Stimulated activated CD4-positive, alpha-beta T cell treated with anti-CD3 and anti-CD28 coated beads, Interleukin-12 subunit alpha, Interleukin-12 subunit beta, amount 100 ng/mL, for 4 hours (primary cell): ENCODE measurements at places on chromosomes 6 and 20.
A peak's percentile ranks its signal among the peaks of the same experiment; 100 is the strongest.

- no peak for DNase-seq
These were observed 107.0 kb upstream of the SMLR1 start for GRCh38 chr6:130720076-130720715.

- DNase-seq: no peak
These were observed 65.6 kb downstream of the TMEM200A start for GRCh38 chr6:130431346-130431852.

DNA sequence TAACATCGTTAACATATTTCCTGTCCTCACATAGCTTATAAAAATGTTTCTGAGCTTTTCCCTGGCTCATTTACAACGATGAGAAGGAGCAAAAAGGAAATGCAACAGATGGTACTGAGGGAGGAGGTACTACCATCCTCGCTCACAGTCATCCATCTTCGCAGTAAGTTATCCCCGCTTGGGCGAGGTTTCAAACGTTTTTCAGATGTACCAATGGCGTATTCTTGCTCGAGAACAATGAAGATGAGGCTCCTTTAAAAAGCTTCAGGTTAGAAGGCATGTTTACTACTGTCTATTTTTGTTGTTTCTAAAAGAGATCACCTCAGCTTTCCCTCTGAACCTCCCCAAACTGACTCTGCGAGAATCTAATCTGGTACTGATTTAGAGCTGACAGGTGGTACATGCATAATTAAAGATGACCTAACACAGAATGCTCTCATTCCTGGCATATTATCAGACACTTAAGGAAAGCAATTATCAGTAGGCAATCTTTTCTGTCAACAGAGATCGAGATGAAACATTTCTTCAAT, 178.7 kb downstream of the GJA10 start:
- DNase-seq: no peak

DNA sequence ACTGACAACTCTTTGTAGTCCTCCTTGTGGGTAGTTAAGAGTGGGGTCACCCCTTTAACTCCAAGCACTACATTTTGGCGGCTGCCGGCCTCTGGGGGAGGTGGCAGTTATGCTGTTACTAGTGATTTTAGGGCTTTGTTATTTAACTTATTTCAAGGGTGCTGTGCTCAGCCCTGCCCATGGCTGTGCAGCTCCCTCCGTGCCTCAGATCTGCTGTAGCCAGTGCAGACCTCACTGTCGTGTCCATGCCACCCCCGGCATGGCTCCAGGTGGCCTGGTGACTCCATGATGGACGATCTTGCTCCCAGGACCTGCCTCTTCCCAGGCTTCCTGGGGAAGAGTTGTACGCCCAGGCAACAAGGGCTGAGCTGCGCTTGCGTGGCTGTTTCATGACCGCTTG, 15.4 kb downstream of the UQCC2 start:
- DNase-seq: no peak

GRCh38 chr6:150275489-150275888, 93.3 kb upstream of the IYD start:
- DNase-seq: no peak

GRCh38 chr20:46512943-46513844, at the start of gene ZNF334:
ZNF334 (minus strand) TSS chr20:46513559; CDS start chr20:46512102, 1,457 bp downstream.
- peak; percentile 48 for DNase-seq

DNA sequence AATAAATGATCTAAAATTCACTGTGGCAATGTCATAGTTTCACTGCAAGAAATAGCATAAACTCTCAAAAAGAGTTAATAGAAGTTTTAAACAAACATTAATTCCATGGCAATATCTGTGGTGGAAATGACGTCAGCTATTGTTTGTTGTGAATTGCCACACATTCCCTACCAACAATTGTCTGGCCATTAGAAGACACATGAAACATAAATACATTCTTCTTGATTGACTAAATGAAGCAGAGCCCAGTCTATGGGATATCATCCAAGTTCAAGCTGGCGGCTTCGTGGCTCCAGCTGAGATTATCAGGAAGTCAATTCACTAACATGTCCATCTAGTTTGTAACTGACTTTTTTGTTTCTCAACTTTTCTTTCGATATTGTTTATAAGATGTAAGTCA, 369.0 kb downstream of the ARHGAP18 start:
- DNase-seq: no peak

DNA sequence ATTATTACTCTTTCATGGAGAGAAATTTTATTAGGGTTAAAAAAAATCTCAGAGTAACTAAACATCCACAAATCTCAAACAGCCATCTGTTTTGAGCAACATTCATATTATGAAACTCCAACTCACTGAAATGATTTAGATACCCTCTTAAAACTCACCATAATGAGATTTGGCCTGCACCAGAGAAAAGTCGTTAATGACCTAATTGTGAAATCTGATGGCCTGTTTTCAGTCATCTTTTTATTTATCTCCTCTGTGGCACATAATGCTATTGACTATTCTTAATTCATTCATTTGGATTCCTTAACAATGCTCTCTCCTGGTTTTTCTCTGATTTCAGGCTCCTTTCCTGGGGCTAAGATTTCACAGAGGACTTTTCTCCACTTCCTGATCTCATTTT, 192.7 kb downstream of the RNF144B start:
- DNase-seq: no peak

- DNase-seq: no peak
These were observed 2.4 kb downstream of the FLRT3 start for GRCh38 chr20:14335052-14335451.

DNA sequence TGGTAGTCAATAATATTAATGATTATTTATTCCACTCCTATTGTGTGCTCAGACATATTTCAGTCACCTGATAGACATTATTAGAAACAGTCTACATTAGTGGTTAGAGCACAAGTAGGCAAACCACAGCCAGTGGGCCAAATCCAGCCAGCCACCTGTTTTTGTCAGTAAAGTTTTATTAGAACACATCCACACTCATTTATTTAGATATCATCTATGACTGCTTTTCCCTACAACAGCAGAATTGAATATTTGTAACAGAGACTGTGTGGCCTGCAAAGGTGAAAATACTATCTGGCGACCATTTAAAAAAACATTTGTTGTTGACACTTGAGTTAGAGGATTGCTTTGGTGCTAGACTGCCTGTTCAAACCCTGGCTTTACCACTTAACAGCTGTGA, 220.0 kb upstream of the ZFP64 start:
- DNase-seq: no peak

- no peak for DNase-seq
These were observed 118.3 kb downstream of the STXBP5 start for GRCh38 chr6:147322299-147323162.

GRCh38 chr6:147639279-147639678, 130.8 kb downstream of the SAMD5 start:
- DNase-seq: no peak

- no peak for DNase-seq
These were observed 13.2 kb downstream of the FAM229B start for GRCh38 chr6:112100561-112100960.

GRCh38 chr20:25859649-25860530, 163.2 kb upstream of the ZNF337 start:
- DNase-seq: peak; percentile 77

DNA sequence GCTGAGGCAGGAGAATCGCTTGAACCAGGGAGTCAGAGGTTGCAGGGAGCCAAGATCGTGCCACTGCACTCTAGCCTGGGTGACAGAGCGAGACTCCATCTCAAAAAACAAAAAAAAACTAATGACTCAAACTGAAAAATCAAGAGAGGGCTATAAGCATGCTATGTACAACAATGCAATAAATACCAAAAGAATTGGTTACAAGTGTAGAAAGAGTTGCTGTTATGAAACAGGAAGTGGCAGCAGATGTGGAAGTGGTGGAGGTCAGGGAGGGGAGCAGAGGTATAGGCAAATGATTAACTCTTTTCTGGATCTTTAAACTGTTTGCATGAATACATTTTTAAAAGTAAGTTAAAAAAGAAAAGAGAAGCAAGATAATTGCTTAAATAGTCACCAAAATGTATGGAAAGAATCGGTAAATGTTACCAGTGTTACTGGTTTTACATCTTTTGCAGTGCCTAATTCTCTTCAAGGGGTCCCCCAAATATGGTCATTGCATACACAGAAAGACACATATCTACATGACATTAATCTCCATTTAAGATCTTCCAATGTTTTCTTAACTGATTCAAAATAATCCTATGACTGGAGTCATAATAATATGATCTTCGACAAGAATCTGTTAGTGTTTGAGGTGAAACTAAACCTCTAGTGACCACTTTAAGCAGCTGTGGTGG, 15.0 kb downstream of the CALHM6 start:
- no peak for DNase-seq
